NCI-H748 treated with DMSO at 0.1 percent for 48 hours (cell line): ENCODE measurements at places on chromosomes 5 and 9.

DNA sequence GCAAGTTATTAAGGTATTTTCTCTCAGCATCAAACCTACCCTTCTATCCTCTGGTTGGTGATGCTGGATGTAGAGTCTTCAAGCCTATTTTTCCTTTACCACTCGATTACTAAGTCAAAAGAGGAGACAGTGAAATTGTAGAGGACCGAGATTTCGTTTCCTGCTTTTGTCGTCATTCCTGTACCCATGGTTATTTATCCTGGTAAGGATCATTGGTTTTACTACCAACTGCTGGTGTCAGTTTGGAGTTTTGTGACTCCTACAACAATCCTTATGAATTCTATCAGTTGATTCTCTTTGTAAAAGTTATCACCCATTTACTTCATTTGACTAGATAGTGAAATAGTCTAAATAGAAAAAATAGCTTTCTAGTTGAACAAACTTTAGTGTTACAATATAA is 2028.2 kb upstream of the ACO1 start:
- no peak for DNase-seq

GRCh38 chr9:113653746-113654604 is 190.4 kb downstream of the RGS3 start:
- DNase-seq = no peak

GRCh38 chr9:121955649-121956048 is 137.5 kb downstream of the TTLL11 start:
- DNase-seq = no peak

- DNase-seq = no peak
Observed at GRCh38 chr9:121261107-121261460, 6.9 kb upstream of the GSN start.

DNA sequence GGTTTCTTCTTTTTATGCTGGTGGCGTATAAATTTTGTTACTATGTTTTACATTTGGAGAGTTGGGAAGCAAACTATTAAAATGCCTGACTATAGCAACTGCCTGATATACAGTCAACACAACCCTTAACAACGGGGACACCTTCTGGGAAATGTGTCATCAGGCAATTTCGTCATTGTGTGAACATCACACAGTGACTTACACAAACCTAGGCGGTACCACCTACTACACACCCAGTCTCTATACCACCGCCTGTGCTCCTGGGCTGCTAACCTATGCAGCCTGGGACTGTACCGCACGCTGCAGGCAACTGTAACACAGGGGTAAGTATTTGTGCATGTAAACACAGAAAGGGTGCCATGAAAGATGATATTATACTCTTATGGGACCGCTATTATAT is 1.3 kb upstream of the CDHR2 start:
- DNase-seq = no peak

- DNase-seq = no peak
Observed at GRCh38 chr9:5408596-5408995, 29.1 kb downstream of the PLGRKT start.

DNA sequence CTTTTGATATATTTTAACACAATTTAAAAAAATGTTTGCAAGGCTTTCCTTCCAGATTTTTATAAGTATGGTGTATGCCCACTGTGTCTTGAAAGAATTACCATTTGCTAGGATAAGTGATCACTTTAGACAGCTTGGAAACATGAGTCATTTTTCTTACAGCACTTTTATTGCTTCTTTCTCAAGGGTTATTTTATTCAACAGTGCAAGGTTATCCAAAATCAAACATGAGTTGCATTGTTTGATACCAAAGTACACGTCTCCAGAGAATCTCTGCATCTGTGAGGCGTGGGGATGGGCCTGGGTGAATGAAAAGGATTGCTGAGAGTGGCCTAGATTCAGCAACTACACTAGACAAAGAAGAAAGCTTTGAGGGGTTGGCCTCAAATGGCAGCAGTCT is 329.6 kb downstream of the ADAMTS6 start:
- no peak for DNase-seq

DNA sequence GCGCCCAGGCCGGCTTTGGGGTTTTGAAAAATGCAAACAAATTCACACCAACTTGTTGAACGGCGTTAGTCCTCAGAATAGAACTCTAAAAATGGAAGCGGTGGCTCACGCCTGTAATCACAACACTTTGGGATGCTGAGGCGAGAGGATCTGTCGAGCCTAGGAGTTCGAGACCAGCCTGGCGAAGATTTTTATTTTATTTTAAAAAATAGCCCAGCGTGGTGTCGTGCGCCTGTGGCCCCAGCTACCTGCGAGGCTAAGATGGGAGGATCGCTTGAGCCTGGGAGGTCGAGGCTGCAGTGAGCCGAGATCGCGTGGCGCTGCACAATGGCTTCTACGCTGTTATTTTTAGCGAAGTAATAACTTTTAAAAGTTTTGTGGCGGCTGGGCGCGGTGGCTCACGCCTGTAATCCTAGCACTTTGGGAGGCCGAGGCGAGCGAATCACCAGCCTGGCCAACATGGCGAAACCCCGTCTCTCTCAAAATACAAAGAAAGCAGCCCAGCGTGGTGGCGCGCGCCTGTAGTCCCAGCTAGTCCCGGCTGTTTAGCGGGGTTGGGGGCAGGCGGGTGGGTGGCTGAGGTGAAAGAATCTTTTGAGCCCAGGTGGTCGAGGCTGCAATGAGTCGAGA is 694 bp upstream of the PLIN2 start:
- DNase-seq = no peak

GRCh38 chr9:115777610-115778009 is 376.0 kb upstream of the PAPPA start:
- no peak for DNase-seq

DNA sequence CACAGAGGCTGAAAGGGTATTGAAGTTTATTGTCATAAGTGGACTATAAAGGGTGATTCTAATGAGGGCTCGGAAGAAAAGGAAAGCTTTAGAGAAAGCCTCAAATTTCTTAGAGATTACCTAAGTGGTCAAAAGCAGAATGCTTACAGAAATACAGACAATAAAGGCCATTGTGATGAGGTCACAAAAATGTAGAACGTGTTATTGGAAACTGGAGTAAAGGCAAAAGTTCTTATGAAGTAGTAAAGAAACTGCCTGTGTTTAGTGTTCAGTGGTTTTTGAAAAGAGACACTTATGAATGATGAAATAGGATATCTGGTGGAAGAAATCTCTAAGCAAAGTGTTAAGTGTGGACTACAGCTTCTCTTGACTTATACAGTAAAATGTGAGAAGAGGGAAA is 726.9 kb downstream of the DNAH5 start:
- DNase-seq = no peak

DNA sequence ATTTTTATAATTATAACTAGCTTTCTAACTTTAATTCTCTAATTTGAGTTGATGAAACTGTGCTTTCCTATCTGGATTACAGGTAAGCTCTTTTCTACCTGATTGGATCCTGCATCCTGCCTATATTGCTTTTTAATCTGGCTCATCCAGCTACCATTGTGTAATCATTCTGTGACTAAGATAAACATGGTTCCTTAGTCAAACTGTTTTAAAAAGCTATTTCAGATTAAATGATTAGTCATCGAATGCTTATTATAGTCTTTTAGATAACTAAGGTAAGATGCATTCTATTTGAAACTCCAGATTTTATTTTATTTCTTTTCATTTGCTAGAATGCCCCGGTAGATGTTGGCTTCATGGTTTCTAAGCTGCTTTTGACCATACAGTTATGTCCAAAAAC is 50.7 kb downstream of the ICE1 start:
- no peak for DNase-seq

DNA sequence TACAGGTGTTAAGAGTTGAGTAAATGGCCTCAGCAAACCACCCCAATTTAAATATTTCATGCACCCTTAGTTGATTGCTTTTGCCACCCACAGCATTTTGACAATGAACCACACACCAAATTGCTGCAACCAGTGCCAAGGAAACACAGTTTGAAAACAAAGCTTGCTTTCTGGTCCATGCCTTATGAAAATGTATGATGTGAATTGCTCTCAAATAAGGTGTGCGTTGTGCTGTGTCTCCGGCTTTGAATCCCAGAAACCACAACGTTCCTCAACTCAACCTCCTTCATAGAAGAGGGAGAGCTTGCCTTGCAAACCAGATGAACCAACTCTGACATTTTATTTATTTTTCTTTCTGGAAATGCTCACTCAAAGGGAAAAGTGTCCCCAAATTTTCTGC is 762.7 kb downstream of the TLE1 start:
- DNase-seq = no peak

GRCh38 chr5:31995006-31995405 is 179.1 kb downstream of the GOLPH3 start:
- DNase-seq = no peak

- no peak for DNase-seq
Observed at GRCh38 chr9:14080959-14081542, 232.9 kb downstream of the NFIB start.

DNA sequence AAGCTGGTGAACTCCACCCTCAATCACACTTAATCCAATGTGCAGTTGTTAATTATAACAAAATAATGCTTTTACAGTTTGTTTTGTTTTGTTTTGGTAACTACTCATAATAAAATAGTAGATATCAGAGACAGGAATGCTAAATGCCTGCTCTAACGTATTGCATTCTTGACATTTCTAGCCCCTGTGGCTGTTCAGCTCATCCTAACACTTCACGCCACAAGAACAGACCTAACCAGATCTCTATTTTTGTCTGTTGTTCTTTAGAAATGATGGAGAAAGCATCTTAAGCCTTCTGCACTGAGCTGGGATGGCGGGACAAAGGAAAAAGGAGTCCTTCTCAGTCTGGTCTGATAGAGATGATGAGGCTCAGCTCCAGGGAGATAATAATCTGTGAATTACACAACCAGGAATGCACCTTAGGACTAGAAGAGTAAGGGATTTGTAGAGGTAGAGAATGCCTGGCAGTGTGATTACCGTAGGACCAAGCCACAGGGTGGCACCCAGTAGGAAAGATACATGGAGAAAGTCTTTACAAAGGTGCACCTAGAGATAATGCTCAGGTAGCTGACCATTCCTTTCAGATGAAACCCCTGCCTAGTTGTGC is 628.8 kb downstream of the PDE4D start:
- DNase-seq = no peak
